DMS 273 treated with DMSO at 0.1 percent for 48 hours (cell line): ENCODE measurements at places on chromosomes 6 and 20.

DNA sequence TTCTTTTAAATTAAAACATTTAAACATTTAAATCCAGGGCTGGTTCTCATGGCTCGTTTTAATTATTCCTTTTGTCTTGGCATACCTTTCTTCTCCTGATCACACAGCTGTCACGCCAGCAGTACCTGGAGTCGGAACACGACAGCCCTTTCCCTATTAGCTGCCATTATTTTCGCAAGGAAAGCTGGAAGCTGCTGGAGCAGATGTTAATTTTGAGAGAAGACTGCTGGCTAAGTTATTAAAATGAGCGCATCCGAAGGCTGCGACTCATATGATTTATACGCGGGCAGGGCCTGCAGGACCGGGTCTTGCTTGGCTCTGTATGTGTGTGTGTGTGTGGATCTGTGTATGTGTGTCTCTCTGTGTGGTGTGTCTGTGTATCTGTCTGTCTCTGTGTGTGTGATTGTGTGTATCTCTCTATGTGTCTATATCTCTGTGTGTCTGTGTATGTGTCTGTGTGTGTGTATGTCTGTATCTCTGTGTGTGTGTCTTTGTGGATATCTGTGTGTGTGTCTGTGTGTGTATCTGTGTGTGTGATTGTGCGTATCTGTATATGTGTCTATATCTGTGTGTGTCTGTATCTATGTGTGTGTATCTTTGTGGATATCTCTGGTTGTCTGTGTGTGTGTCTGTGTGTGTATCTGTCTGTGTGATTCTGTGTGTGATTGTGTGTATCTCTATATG lies 191.5 kb downstream of the CDH4 start:
- no peak for DNase-seq

GRCh38 chr6:39822846-39823815 lies 31.0 kb downstream of the DAAM2 start:
- DNase-seq: no peak

DNA sequence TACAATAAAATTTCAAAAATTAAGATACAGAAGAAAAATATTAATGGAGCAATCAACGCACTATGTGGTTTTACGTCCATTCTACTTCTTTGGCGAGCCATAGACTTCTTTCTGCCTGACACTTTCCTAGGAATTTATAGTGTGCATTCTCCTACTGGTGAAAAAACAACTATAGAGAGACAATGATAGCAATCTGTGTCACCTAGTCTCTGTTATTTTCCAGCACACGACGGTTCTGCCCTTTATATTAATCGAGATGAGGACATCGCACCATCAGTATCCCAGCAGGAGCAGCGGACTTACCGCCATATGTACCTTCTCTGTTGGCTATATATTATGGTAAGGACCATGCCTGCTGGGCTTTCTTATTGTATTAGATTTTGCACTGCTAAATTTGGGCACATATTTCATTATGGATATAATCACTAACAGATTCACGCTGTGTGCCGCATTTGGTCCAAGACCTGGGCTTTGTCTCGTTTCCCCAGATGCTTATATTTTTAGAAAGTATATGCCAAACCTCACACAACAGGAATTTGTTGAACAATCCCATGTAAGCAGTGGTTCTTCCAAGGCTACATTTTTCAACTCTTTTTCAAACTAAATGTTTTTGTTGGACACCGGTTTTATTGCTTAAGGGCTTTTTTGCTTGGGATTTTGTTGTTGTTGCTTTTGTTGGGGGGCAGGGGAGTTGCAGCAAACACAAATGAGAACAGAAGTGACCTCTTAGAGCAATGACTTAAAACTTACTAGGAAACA lies 166.4 kb downstream of the ADAT2 start:
- no peak for DNase-seq

DNA sequence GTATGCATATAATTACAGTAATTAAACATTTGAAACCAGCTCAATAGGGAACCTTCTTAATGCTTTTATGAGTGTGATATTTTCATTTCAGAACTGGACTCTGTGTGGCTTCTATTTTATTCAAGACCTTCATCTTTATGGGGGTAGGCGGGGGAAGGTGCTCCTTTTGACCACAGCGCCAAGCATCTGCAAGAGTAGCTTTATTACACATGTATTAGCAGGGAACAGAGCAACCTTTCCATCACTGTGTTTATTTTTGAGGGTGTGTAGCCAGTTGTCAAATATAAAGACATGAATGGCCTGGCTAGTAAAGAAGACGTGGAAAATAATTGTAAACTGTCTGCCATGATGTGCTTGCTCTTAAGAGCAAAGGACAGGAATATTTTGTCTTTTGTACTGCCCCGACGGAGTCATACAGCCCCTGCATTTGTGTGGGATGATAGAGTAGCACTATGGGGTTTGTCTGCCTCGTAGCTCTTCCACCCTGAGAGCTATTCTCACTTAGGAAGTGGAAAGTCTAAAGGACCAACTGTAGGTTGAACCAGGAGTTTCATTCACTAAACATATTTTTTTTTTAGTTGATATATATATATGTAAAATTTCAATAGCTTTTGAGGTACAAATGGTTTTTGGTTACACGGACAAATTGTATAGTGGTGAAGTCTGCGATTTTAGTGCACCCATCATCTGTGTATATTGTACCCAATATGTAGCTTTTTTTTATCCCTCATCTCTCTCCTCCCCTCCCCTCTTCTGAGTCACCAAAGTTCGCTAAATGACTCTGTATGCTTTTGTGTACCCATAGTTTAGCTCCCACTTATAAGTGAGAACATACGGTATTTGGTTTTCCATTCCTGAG lies 91.2 kb downstream of the CARMIL1 start:
- no peak for DNase-seq

GRCh38 chr20:19976595-19977372 lies 40.4 kb upstream of the NAA20 start:
- DNase-seq: no peak

DNA sequence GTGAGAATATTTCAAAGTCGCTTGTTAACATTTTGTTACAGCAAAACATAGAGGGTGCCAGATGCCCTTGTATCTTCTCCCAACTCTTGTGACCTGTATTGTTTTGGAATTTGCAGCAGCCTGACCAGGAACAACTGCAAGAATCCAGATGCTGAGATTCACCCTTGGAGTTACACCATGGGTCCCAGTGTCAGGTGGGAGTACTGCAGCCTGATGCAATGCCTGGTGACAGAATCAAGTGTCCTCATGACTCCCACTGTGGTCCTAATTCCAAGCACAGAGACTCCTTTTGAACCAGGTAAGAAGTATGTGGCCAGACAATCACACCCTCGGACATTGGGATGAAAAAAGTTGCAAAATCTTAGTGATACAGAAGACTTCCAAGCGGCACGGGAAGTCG lies 79.6 kb upstream of the MAP3K4 start:
- DNase-seq: no peak

DNA sequence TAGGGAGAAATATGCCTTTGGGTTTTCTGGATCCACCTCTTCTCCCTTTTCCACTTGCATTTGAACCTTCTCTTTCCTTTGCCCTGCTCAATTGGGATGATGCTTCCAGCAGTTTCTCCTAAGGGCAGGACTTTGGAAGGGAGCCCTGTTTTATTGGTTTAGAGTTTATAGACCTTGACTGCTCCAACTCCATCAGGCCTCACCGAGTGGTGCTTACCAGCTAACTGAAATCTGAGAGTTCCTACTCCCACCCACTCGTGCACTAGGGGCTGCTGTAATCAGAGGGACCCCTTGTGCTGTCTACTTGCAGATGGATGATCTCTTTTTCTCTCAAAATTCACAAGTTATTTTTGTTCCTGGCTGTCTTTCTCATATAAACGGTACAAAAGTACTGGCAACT lies 121.3 kb upstream of the SLC22A16 start:
- no peak for DNase-seq

- DNase-seq: no peak
Observed at GRCh38 chr6:131756039-131756438, 45.2 kb upstream of the CTAGE9 start.

DNA sequence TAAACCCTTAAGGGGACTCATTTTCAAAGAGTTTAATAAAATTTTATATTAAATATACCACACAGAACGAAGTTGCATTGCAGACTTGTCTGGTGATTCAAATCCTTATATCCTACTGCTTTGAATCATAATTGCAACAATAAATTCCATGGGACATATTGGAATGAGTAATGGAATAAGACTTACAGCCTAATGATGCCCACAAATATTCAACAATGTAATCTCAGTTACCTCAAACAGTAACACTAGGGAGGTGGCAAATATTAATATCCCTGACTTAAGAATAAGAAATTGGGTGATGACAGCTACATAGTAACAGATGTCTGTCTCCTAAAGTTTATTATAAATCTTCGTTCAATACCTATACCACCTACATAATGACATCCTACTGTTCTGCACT lies 52.6 kb downstream of the BMP5 start:
- no peak for DNase-seq

- no peak for DNase-seq
Observed at GRCh38 chr6:19968201-19968600, 131.0 kb downstream of the ID4 start.

GRCh38 chr6:76052314-76052713 lies 20.1 kb downstream of the IMPG1 start:
- no peak for DNase-seq

DNA sequence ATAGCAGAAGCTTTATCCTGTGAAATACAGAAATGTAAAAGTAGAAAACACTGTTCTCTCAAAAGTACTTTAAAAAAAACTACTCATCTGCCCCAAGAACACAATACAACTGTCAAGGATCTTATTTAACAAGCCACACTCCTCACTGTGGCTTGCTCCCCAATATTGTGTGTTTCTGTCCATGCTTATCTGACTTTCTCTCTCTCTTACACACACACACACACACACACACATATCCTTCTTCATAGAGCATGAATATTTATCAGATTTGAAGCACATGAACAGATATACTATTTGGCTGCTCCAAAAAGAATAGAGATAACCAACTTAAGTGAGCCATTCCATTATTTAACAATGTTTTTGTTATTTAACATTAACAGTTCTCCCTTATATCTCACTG lies 3.6 kb upstream of the PHIP start:
- no peak for DNase-seq

GRCh38 chr6:34671801-34672656 lies 24.5 kb downstream of the ILRUN start:
- no peak for DNase-seq

DNA sequence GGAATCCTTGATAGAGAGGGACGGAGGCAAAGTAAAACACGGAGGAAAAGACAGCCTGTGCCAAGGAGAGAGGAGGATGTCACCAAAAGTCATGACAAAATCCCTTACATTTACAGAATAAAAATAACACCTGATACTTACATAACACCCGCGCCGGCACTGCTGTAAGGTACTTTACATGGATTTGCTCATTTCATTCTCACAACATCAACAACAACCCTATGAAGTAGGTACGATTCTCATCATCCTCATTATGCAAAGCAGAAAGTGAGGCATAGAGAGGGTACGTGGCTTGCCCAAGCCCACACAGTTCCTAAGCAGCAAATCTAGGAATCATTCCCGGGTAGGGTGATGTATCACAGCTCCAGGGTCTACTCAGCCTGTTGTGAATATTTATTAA lies 67.6 kb upstream of the NFATC2 start:
- DNase-seq: no peak

DNA sequence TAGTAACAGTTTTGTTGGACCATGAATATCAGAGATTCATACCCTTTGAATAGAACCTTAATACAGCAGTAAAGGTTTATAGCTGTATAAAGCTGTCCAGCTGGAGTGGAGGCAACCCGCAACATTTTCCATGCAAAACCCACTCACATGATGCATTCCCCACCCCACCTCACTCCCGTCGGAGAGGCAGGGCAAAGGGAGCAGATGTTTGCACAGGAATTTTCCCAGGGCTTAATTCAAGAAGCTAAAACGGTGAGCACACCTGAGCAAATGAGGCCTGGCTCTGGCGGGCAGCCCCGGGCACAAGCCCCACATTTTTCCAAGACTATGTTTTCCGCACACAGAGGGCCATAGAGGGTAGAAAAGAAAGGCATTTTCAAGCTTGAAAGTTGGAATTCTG lies 191.7 kb downstream of the FOXC1 start:
- no peak for DNase-seq

GRCh38 chr20:63381781-63382431 lies 20.8 kb upstream of the CHRNA4 start:
- no peak for DNase-seq
